ENCODE measurements at places on chromosomes 12 and 14.
A peak's percentile ranks its signal among the peaks of the same experiment; 100 is the strongest.

DNA sequence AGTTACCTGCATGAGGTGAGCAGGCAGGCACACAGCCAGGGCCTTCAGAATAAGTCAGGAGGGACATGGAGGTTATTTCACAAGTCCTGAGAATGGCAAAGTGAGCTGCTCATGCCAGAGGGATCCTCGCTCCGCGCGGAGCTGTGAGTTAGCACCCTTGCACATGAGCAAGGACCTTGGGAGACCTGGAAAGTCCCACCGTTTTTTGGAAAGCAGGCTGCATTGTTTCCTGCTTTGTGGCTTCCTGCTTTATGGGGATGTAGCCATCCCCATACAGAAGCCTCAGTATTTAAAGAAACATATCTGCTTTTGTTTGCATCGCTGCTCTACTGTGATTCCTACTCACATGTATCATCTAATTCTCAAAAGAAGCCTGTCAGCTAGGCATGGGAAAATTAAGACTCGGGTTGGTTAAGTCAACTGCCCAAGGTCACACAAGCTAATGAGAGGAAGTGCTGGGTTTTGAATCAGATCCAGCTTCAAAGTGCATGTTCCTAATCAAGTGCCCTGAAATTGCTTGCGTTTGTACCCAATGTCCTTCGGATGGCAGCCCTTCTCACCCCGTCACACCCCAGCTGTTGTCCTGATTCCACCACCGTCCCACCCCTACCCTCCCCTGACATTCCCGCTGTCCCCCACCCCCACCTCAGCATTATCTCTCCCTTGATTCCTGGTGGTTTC, 106.2 kb downstream of the CRACR2A start:
- DNase-seq: no peak

GRCh38 chr12:101277443-101277842, 2.5 kb upstream of the UTP20 start:
- no peak for DNase-seq

DNA sequence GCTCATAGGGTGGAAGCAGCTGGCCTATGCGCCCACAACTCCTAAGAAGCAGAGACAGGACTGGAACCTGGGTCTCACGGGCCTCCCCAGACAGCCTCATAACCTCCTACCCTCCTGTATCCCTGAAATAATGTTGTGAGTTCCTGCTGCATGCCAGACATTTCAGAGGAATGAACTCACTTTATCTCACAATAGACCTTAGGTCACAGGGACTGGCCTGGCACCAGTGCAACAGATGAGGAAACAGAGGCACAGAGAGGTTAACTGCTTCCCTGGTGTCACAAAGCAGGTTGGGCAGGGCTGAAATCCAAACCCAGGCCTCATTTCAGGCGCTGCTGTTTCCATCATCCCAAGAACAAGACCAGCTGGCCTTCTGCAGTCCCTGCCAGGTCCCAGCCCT, 5.3 kb downstream of the PHETA1 start:
- no peak for DNase-seq

DNA sequence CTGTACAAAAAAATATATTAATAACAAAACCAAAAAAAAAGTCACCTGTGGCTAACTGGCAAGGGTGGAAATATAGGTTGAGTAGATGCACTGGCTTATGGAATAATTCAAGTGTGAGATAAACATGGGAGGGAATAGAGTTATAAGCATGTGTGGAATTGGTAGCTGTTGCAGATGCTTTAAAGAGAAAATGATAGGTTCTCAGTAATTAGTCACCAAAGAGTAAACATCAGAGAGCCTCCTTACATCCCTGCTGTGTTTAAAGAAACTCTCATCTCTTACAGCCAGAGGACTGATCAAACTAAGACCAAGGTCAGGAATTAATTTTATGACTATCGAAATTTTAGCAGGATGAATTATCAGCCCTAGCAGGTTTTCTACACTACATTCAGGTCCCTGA, 70.5 kb downstream of the EGLN3 start:
- DNase-seq: no peak

- no peak for DNase-seq
These were observed 93.0 kb downstream of the SLC24A4 start for GRCh38 chr14:92415969-92416368.

- peak; percentile 35 for DNase-seq
These were observed 93.7 kb downstream of the DHRS2 start for GRCh38 chr14:23729720-23730387.

DNA sequence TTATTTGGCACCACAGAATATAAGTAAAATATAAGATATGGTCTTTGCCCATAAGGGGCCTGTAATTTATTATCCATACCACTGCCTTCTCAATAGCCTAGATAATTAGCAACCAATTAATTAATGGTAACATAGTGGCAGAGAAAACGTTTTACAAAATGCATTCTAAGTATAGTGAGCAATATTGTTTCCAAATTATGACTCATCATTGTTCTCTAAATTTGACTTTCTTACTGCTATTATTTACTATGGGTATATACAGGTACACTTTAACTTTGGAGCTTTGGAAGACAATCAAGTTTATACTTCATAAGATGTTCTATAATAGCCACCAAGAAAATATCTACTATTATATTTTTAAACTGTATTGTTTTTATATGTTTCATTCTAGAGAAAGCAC, 26.7 kb downstream of the DCP1B start:
- DNase-seq: no peak

- no peak for DNase-seq
These were observed 13.7 kb upstream of the SERPINA3 start for GRCh38 chr14:94598506-94598815.

DNA sequence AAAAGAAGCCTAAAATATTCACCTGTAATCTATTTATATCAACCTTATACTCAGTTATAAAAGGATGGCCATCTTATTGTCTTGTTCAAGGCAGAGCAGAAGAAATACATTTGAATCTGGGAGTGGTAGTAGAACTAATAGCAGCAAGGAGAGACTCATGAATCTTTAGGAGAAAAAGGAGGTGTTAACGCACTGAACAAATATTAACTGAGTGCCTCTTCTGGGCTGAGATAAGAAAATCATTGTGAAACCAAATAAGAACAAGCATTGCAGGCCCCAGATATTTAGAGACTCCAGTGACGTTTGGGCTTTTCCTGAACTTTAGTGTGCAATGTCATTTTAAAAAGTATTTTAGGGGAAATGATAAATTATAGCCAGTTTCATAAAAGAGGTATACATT, 790.6 kb downstream of the DIO2 start:
- no peak for DNase-seq

- no peak for DNase-seq
These were observed 8.3 kb downstream of the PXN start for GRCh38 chr12:120257041-120257821.

All from HuH-7 (cell line).